Activated CD4-positive, alpha-beta memory T cell treated with anti-CD3 and anti-CD28 coated beads for 36 hours (primary cell): ENCODE measurements at places on chromosomes 7 and 10. TPM values are rescaled to one million over a fixed set of nuclear protein-coding genes. Genes with fewer than 3 reads are reported as not detected.

GRCh38 chr7:73560109-73560835, 2.8 kb upstream of the BCL7B start:
- peak; percentile 43 for DNase-seq

- DNase-seq = no peak
Observed at GRCh38 chr7:43479042-43479441, 103.9 kb upstream of the STK17A start.

GRCh38 chr10:125840955-125841354, 17.6 kb downstream of the BCCIP start:
- DNase-seq = no peak

- no peak for DNase-seq
Observed at GRCh38 chr10:98608411-98608810, 161.7 kb upstream of the HPS1 start.

DNA sequence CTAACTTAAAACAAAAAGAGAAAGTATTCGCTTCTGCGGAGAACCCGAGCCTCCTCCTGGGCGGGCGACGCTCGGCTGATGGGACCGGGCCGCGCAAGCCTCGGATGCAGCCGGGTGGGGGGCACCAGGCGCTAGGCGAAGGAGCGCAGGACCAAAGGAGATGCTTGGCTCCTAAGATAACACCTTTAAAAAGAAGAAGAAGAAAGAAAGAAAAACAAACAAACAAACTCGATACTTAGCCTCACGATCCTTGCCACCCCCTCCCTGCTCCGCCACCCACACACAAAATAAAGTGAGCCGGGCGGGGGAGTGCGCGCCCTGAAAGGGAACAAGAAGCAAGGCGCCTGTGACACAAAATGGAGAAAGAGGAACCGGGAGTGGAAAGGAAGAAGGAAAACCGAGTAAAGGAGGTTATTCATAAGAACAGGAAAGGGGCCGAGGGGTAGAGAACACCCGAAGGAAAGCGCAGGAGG, 34.0 kb upstream of the EBLN1 start:
- peak; percentile 83 for DNase-seq

- peak; percentile 33 for DNase-seq
Observed at GRCh38 chr7:131111081-131111576, 216.5 kb upstream of the MKLN1 start.

GRCh38 chr10:32207544-32207943, 139.4 kb downstream of the EPC1 start:
- DNase-seq = peak; percentile 74

Gene OR9A4
- not detected for total RNA-seq

Gene NODAL
- total RNA-seq = not detected

Gene TRPV6
- not detected for total RNA-seq

Gene GDF2
- total RNA-seq = not detected

Gene VGF
- not detected for total RNA-seq

Gene OGDHL
- 0.36 TPM for total RNA-seq

Gene CYP17A1
- not detected for total RNA-seq

Gene GIMAP1
- 6.2 TPM for total RNA-seq

Gene SLC39A12
- not detected for total RNA-seq

Gene TWIST1
- total RNA-seq = 4.1 TPM
